ENCODE measurements at places on chromosomes 2 and 18.
A peak's percentile ranks its signal among the peaks of the same experiment; 100 is the strongest.

GRCh38 chr2:217790195-217790594, 212.6 kb downstream of the TNS1 start:
- DNase-seq: peak; percentile 66

DNA sequence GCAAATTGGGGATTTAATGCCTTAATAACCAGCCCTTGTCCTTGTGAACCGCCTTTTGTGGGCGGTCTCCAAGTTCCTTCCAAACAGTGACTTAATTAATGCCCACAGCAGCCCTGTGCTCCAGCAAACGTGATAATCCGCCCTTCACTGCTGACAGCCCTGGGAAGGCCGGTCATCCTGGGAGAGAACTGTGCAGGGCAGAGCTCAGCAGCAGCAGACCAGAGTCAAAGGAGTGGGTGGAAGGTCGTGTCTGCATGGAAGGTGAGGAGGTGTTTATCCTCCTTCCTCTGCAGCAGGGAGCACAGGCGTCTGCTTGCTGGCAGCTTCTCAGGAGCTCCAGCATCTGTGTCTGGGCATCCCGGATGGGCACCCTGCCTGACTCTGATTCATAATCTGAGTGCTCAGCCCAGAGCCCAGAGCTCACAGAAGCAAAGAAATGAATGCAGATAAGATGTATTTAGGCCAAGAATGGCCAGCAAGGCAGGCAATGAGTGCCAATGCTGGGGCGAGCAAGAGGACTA, 270.0 kb upstream of the PXDN start:
- no peak for DNase-seq

DNA sequence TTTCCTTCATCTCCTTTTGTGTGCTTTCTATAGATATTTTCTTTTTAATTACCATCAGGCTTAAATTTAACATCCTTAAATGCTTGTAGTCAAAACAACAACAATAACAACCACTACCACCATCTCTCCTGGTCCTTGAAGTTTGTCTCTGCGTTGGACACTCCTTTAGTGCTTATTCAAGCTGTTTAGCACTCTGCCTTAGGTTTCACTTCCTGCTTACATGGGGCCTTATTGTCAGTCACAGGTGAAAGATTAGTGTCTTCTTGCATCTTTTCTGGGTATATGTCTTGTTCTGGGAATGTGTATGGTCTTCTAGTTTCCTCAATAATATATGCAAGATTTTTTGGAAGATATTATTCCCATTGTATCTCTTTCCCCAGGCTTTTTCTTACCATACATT, 240.1 kb upstream of the NXPH2 start:
- DNase-seq: no peak

DNA sequence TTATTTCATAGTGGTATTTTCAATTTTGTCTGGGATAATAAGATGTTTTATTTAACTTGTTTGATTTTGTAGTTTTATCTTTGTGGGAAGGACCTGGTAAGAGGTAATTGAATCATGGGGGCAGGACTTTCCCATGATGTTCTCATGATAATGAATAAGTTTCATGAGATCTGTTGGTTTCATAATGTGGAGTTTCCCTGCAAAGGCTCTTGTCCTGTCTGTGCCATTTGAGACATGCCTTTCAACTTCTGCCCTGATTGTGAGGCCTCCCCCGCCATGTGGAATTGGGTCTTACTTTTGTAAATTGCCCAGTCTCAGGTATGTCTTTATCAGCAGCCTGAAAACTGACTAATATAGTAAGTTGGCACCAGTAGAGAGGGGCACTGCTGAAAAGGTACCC, 77.8 kb upstream of the ARHGAP15 start:
- no peak for DNase-seq

GRCh38 chr2:19313553-19313952, 44.9 kb downstream of the OSR1 start:
- no peak for DNase-seq

DNA sequence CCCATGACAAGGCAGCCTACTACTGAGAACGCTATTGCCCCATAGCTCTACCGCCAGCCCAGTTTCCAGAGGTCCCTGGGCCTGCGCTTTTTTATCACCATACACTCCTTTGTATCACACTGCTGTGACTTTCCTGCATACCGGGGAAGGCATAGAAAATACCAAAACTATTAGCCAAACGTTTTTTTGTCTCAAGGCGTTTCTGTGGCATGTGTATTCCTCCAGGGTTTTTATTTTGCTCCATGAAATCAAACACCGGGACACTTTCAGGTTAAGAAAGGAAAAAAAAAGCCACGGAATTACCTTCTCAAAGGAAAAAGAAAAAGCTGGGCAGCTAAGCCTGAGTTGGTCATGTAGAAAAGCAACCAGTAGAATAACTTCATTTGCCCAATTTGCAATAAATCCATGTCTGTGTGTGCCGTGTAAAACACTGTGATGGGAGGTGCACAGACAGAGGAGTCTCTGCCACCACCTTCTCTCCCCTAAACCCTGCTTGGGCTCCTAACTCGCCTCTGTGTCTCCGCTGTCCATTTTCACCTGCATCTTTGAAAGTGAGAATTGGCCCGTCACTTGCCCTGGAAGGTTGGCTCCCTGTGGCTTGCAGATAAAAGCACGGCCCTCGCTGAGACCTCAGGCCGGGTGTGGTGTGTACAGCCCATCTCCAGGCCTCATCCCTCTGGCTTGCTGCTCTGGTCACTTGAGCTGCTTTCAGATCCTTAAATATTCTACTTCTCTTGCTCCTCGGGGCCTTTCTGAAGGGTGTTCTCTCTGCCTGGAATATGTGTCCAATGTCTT, 1.7 kb downstream of the AMER3 start:
- no peak for DNase-seq

DNA sequence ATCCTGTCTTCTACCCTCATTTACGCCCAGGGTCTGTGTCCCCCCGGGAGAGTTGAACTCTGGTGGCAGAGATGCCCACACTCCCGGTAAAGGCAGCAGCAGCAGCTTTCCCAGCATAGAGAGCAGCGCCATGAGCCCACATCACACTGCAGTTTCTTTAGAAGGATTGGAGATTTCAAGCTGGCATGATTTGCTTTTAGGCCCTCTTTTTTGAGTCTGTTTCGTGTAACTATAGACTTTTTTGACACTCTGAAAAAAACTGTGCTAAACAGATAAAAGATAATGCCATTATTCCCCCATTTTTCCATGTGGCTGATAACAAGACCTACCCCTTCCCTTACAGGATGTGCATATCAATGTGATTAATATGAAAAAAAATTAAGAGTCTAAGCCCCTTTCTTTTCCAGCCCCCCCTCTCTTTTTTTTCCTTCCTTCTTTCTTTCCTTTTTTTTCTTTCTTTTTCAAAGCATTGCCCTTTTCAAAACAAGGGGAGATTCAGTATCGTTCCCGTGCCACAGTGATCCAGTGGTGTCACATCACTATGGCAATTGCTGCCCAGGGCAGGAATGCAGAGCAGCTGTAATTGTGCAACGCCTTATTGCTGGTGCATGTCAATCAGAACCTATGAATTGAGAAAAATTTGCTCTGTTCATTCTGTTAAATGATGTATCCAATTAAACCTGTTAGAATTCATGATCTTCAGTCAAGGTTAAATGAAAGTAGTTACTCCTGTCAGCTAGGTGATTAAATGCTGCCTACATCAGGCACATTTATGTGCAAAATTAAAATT, 104.5 kb downstream of the CDCA7 start:
- DNase-seq: no peak

DNA sequence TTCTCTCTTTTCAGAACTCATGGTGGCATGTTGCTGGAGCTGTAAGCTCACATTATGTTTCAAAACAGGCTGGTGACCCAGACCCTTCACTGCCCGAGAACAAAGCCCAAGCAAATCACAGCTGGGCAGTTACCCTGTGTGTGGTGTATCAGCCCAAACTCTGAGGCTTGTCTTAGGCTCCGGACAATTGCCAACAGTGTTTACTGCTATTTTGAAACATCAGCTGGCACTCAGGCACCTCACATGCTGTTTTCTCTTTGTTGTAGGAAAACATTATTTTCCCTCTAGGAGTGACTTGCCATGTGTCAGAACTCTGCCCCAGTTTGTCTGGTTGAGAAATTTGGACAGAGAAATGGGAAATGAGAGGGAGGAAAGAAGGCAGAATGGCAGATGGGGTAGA, 237.6 kb upstream of the APCDD1 start:
- DNase-seq: no peak

GRCh38 chr18:44823782-44824181, 143.1 kb downstream of the SETBP1 start:
- DNase-seq: no peak

- DNase-seq: no peak
Measured at GRCh38 chr18:49352321-49352720, 108.1 kb downstream of the DYM start.

GRCh38 chr18:3055186-3055728, 42.3 kb upstream of the LPIN2 start:
- DNase-seq: no peak

DNA sequence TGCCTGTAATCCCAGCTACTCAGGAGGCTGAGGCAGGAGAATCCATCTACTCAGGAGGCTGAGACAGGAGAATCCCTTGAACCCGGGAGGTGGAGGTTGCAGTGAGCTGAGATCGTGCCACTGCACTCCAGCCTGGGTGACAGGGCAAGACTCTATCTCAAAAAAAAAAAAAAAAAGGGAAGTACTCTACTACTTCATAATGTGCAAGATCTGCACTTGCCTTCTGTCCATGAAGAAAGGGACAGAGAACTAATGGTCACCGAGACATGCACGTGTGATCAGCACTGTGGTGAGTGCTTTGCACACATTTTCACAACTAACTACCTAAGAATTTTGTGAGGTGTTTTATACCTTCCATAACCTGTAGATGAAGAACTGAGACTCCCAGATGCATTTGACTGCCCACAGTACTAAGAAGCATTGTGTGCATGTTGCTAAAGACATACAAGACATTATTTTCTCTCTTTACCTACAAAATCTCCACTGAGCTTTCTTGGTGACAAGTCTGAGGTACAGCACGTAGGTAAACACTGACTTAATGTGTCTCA, 784.8 kb upstream of the ID2 start:
- DNase-seq: no peak

DNA sequence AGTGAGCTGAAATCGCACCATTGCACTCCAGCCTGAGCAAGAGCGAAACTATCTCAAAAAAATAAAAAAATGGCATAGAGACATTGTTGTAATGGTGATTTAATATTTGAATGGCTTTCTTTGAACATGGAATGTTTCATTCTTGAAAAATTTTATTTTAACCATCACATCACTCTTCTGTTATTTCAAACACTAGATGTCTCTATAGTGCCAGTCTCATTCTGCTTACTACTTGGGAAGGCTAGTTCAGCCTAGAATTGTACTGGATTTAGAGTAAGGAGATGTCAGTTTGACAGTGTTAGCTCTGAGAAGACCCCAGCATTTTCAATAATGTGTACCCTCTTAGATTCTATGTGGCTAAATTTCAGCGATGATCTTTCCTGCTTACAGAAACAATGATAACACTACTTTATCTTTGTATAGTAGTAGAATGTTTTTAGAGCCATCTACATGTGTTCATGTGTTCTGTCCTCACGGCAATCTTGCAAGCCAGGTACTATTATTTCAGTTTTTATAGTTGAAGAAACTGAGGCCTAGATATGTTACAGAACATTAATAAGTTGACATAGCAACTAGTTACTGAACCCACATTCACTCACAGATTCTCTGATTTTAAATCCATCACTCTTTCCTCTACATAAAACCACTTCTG, 142.9 kb upstream of the ZSWIM2 start:
- DNase-seq: no peak

DNA sequence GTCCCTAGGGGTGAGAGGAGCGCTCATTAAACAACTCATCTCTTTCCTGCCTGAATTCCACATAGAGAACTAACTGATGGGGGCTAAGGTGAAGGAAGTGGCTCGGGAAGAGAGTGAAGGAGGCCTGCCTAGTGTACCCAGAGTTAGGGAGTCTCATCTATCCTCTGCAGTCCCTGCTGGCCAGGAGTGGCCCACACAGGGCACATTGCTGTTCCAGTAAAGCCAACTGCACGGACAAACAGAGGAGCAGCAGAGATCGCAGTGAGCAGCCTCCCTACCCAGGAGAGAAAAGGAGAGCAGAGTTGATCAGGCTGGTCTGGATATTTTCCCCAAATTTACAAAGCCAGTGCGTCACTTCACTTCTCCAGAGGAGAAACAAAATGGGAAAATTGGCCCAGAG, 16.9 kb upstream of the FN1 start:
- DNase-seq: no peak

DNA sequence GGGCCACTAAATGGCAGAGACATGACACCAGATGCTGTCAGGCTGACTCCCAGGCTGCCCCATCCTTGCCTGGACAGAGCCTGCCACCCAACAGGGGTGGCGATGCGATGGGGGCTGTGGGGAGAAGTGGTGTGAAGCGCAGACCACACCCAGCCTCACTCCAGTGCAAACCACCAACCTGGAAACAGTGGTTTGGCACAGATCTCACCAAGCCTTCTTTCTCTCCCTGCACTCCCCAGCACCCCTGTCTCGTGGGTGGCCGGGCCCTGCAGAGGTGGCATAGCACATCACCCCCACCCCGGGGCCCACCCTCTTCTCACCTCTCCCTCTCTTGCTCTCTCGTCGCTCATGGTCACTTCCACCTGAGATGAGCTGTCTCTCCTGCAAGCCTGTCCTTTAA, 32.6 kb downstream of the CIB4 start:
- DNase-seq: no peak

DNA sequence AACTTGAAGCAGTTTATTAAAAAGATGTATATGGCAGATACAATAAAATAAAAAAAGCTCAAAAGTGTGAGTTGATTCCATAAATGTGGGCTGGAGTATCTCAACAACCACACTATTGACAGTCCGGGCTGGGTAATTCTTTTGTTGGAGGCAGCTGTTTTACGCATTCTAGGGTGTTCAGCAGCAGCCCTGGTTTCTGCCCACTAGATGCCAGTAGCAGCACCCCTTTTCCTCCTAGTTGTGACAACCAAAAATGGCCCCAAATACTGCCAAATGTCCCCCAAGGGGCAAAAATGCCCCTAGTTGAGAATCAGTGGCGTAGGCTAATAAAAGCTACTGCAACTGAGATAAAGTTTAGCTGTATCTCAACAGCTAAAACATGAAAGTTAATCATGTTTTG, 44.8 kb downstream of the CHMP3 start:
- no peak for DNase-seq

- DNase-seq: no peak
Measured at GRCh38 chr2:226683196-226683595, 116.4 kb downstream of the IRS1 start.

- no peak for DNase-seq
Measured at GRCh38 chr18:48455555-48456478, 46.6 kb upstream of the ZBTB7C start.

- no peak for DNase-seq
Measured at GRCh38 chr2:161100211-161100895, 59.9 kb upstream of the TANK start.

DNA sequence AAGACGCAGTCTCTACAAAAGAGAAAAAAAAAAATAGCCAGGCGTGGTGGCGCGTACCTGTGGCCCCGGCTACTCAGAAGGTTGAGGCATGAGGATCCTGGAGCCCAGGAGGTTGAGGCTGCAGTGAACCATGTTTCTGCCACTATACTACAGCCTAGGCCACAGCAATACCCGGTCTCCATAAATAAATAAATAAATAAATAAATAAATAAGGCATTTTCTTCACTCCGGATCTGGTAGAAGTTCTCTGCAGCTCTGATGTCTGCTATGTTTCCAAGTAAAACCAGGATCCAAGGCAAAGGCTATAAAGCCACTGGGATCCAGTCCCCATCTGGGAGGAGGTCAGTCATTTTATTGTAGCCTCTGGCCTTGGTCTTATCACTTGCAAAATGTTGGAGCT, 15.5 kb downstream of the NFE2L2 start:
- DNase-seq: no peak

- DNase-seq: no peak
Measured at GRCh38 chr2:186718903-186719302, 25.0 kb downstream of the FAM171B start.

- DNase-seq: peak; percentile 29
Measured at GRCh38 chr18:64380117-64380516, 231.2 kb upstream of the LINC00305 start.

- no peak for DNase-seq
Measured at GRCh38 chr2:14428056-14428455, 204.5 kb upstream of the LRATD1 start.

Measured in GM20000 (cell line).